ENCODE measurements at places on chromosomes 2 and 18.
A peak's percentile ranks its signal among the peaks of the same experiment; 100 is the strongest.

GRCh38 chr2:241882091-241882625 lies 12.6 kb downstream of the RTP5 start:
- DNase-seq: no peak

GRCh38 chr18:27413495-27414401 lies 228.6 kb upstream of the CHST9 start:
- no peak for DNase-seq

- DNase-seq: no peak
Observed at GRCh38 chr18:37303009-37303408, 262.6 kb downstream of the CELF4 start.

- DNase-seq: peak; percentile 55
Observed at GRCh38 chr2:190344276-190344827, 963 bp downstream of the INPP1 start.

GRCh38 chr2:67057901-67058703 lies 339.0 kb upstream of the ETAA1 start:
- DNase-seq: no peak

DNA sequence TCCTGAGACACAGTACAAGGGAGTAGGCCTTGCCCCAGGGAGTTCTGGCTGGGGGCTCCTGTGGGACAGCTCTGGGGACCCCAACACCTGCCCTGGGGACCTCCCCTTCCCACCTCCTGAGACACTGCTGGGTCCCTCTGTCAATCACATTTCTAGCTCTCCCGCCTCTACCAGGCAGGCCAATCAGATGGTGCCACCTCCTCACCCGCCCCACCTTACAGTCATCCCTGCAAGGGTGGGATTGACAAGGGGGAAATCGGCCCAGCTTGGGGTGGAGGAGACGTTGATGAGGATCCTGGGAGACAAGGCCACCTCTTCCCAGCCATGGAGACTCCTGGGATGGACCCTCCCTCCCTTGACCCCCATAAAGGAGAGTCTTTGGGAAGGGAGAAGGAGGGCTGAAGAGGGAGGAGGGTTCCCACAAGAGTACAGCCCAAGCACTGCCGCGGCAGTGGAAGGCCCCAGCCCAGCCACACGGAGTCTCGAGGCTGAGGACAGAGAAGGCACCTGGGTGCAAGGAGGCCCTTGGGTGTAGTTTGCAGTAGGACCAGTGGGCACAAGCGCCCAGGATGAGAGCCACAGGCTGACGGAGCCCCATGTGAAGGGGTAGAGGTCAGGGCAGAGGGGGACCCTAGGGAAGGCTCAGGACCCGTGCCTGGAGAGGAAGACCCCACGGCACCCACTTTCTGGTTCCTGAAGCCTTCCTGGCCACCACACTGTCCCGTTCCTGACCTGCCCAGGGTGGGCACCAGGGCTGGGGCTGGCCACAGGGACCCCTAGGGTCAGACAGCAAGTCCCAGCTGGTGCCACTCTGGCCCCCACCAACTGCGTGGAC lies 109.9 kb upstream of the OTOS start:
- no peak for DNase-seq

- DNase-seq: no peak
Observed at GRCh38 chr18:79754831-79755351, 42.8 kb upstream of the KCNG2 start.

GRCh38 chr2:50491541-50492476 lies 540.1 kb downstream of the NRXN1 start:
- DNase-seq: peak; percentile 8

DNA sequence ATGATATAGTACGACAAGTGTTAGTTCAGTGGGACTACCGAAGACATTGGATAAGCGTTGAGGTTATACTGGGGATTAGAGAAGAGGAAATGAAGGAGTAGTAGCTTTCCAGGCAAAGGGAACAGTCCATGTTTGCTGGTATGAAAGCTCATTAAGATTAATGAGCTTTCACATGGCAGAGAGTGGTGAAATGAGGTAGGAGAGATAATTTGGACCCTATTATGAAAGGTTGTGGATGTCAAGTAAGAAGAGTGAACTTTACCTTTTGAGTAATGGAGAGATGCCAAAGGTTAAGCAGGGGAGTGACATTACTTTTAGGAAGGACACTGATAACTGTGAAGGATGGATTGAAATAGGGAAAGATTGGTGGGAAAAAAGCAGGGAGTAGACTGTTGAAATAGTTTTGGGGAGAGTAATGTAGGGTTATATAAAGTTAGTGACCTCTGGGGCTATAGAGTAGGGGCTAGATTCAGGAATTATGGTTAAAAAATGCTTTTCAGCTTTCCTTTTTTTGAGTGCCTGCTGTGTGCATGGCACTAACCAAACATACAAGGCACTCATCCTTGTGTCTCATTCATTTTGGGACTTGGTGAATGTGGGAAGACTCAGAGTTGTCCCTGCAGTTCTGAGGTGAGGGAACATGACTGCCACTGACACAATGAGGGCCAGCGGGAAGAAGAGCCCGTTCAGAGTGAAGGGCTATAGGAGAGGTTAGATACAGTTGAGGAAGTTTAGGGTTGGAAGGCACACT lies 87.2 kb upstream of the STON1 start:
- DNase-seq: no peak

- DNase-seq: no peak
Observed at GRCh38 chr2:182020286-182021070, 34.8 kb downstream of the PPP1R1C start.

DNA sequence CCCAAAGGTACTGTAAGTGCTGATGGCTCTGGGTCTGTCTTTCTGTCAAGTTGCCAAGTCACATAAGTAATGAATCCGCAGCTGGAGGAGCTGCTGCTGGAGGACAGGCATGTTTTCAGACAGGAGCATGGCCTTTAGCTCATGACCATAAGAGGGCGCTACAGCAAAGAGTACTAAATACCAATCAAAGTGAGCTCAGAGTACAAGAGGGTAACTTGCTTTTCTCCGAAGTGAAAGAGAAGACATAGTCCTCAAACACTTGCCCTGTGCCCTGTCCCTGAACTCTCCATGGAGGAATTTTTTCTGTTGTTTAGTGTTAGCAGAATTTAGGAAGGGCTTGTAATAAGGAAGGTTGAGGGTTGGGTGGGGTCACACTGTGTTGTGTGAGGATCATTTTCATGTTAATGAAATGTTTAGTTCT lies 58.0 kb upstream of the EML6 start:
- DNase-seq: no peak

- no peak for DNase-seq
Observed at GRCh38 chr2:206225435-206226232, 48.8 kb upstream of the ZDBF2 start.

DNA sequence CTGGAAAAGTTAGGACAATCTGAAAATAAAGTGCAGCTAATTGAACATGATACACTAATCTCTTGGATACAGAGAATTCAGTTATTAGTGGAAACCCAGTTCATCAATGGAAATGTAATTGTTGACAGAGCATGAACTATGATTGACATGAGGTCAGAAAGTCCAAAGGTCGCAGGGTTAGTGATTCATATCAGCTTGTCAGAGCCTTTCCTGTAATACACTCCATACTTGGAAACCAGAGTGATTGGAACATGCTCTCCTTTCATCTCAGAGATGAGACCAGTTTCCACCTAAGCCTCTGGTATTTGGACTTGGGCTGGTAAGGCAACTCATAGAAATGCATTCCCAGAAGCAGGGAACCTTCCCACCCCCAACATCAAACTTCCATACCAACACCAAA lies 8.5 kb upstream of the NCKAP5 start:
- DNase-seq: no peak

DNA sequence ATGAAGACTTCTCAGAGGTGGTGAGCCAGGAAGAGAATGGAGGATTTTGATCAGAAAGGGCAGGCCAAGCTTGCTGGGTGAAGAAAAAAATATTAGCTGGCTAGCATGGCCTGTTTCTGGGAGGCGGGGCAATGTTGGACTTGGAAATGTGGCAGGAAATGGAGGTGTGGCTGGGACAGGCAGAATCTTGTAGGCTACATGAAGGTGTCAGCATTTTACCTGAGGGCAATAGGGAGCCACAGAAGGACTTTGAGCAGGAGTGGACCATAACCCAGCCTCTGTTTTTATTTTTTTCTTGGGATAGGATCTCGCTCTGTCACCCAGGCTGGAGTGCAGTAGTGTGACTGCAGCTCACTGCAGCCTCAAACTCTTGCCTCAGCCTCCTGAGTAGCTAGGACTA lies 31.7 kb downstream of the EMX1 start:
- DNase-seq: no peak

GRCh38 chr2:34104601-34105000 lies 505.5 kb upstream of the FAM98A start:
- no peak for DNase-seq

GRCh38 chr2:238423561-238424312 lies 3.0 kb upstream of the ASB1 start:
- DNase-seq: no peak

DNA sequence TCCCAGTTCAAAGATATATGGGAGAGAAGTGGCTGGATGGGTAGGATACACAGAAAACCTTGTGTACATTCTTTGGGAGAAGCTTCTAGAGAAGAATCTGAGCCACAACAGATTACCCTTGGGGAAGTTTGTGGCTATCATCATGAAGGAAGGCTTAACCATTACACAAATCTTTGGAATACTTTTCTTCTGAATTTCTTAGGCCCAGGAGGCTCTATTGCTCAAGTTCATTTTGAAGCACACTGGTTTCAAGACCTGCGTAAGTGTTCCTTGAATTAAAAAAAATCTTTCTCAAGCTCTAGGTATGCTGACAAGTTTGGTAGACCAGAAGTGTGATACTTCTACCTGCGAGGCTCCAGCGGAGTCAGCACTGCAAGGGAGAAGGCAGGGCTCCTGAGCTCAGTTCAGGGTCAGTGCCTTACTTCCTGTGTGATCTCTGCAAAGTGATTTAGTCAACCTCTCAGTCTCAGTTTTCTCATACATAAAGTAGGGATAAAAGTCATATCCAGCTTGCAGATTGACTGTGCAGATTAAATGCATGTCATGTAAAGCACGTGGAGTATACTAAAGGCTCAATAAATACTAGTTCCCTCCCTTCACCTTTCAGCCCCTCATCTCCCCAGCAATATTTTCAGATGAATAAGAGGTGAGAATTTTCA lies 438.6 kb downstream of the DLGAP1 start:
- DNase-seq: no peak

GRCh38 chr2:239507576-239508258 lies 106.9 kb upstream of the HDAC4 start:
- DNase-seq: no peak

GRCh38 chr2:39494784-39495251 lies 57.7 kb upstream of the MAP4K3 start:
- DNase-seq: no peak

DNA sequence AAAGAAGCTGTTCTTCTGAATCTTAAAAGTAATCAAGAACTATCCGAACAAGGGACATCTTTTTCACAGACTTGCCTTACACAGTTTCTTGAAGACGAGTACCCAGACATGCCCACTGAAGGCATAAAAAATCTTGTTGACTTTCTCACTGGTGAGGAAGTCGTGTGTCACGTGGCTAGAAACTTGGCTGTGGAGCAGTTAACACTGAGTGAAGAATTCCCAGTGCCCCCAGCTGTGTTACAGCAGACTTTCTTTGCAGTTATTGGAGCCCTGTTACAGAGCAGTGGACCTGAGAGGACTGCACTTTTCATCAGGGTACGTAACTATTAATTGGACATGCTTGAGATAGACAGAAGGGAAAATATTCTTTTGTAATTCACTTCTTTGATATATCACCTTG lies 2.4 kb downstream of the MRPL44 start:
- DNase-seq: peak; percentile 34

- no peak for DNase-seq
Observed at GRCh38 chr18:63016270-63016669, 300.9 kb downstream of the PHLPP1 start.

DNA sequence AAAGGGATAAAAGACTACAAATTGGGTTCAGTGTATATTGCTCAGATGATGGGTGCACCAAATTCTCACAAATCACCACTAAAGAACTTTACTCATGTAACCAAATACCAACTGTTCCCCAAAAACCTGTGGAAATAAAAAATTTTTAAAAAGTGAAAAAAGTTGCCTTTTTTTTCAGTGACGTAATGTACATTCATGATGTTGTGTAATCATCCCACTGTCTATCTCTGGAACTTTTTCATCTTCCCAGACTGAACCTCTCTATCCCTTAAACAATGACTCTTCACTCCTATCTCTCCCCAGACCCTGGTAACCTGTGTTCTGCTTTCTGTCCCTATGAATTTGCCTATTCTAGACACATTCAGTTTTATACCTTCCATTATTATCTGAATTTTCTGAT lies 19.0 kb upstream of the GALR1 start:
- no peak for DNase-seq

DNA sequence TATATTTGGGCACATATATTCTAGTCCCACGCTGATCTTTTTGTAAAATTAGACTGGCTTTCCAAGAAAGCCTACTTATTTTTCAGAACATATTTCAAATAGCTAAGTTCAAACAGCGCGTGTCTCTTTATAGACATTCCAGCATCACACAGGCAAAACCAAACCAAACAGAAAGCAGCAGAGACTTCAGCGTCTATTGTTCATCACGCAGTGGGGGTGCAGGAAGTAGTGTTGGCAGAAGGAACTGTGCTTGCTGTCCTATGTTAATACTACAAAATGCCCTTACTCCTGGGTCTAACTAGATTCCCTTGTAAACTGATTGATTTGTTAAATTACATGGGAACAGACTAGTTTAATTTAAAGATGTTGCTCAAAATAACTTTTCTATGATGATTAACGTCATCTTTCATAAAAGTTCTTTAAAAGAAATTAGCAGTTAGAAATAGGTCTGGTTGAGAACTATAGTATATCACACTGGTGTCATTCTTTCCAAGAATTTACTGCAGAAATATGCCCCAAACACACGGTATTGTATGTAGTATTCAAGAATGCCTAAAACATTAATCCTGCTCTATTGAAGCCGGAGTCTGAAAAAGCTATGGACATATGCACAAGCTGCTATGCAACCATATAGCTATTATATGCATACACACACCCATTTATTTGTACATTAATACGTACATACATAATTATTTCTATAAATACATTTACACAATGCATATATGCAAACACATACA lies 436.3 kb downstream of the CBLN2 start:
- no peak for DNase-seq

GRCh38 chr2:230869914-230870543 lies 5.3 kb downstream of the ITM2C start:
- DNase-seq: no peak

GRCh38 chr2:204272089-204272488 lies 273.2 kb upstream of the PARD3B start:
- no peak for DNase-seq

- no peak for DNase-seq
Observed at GRCh38 chr2:7379799-7380198, 462.6 kb downstream of the RNF144A start.
